ENCODE measurements at places on chromosomes 7 and 10. TPM values are rescaled to one million over a fixed set of nuclear protein-coding genes. Genes with fewer than 3 reads are reported as not detected.

CYTH3 gene
- total RNA-seq, result 0.66 TPM

PLXNA4 gene
- total RNA-seq, result 10.6 TPM

TMEM130 gene
- not detected for total RNA-seq

HECW1 gene
- total RNA-seq, result not detected

BMPER gene
- total RNA-seq, result not detected

PLEKHS1 gene
- total RNA-seq, result not detected

GPR26 gene
- not detected for total RNA-seq

PGAM2 gene
- 0.89 TPM for total RNA-seq

CDC14C gene
- not detected for total RNA-seq

OPN1SW gene
- total RNA-seq, result not detected

KLF14 gene
- total RNA-seq, result not detected

RADIL gene
- total RNA-seq, result 0.14 TPM

MSS51 gene
- 3.9 TPM for total RNA-seq

MSMB gene
- total RNA-seq, result not detected

HOXA11 gene
- total RNA-seq, result not detected

OR2A1 gene
- total RNA-seq, result not detected

H2BK1 gene
- total RNA-seq, result 1.1 TPM

AHR gene
- 38.6 TPM for total RNA-seq

ERVW-1 gene
- not detected for total RNA-seq

TBC1D12 gene
- total RNA-seq, result 0.11 TPM

GPR85 gene
- not detected for total RNA-seq

ALDH18A1 gene
- total RNA-seq, result 88.0 TPM

LOXL4 gene
- not detected for total RNA-seq

PON1 gene
- not detected for total RNA-seq

TMEM176B gene
- total RNA-seq, result not detected

NRG3 gene
- not detected for total RNA-seq

GNGT1 gene
- total RNA-seq, result not detected

NUDT13 gene
- total RNA-seq, result 0.86 TPM

CCDC172 gene
- not detected for total RNA-seq

STRIP2 gene
- total RNA-seq, result 21.0 TPM

ACSL5 gene
- 61.0 TPM for total RNA-seq

EFCAB10 gene
- total RNA-seq, result not detected

WNT2 gene
- not detected for total RNA-seq

CCL24 gene
- total RNA-seq, result not detected

TMEM229A gene
- total RNA-seq, result not detected

CDK14 gene
- 0.18 TPM for total RNA-seq

KIF11 gene
- 76.2 TPM for total RNA-seq

ZNF775 gene
- total RNA-seq, result 4.2 TPM

AKR1C3 gene
- total RNA-seq, result 3.8 TPM

ANKRD7 gene
- not detected for total RNA-seq

PTPRN2 gene
- total RNA-seq, result 5.1 TPM

PKD2L1 gene
- 0.14 TPM for total RNA-seq

TBRG4 gene
- total RNA-seq, result 119 TPM

NUTM2A gene
- 0.50 TPM for total RNA-seq

CALD1 gene
- 0.82 TPM for total RNA-seq

PYROXD2 gene
- total RNA-seq, result 8.6 TPM

VDAC2 gene
- total RNA-seq, result 143 TPM

LRRC18 gene
- total RNA-seq, result not detected

OGDHL gene
- total RNA-seq, result 0.20 TPM

FXYD4 gene
- 0.30 TPM for total RNA-seq

DENND2A gene
- not detected for total RNA-seq

IFIT3 gene
- 11.1 TPM for total RNA-seq

IDI2 gene
- total RNA-seq, result not detected

SLC29A3 gene
- 4.5 TPM for total RNA-seq

NEUROG3 gene
- total RNA-seq, result not detected
